ENCODE measurements at places on chromosomes 2 and 18.

DNA sequence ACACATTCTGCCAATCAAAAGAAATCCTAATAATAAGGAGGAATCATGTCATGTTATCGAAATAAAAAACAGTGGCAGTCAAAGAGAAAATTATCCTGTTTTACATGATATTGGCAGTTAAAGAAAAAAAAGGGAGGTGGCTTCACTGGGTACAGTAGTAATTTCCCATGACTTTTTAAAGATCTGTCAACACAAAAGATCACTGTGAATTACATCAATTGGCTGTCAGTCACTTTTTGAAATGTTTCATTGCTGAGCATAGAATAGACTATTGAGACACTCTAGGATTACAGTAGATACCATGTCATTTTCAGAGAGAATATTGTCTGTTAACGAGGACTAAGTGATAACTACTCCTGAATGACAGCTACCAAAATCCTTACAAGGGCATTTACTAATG lies 335.7 kb upstream of the CYP26B1 start:
- no peak for DNase-seq

DNA sequence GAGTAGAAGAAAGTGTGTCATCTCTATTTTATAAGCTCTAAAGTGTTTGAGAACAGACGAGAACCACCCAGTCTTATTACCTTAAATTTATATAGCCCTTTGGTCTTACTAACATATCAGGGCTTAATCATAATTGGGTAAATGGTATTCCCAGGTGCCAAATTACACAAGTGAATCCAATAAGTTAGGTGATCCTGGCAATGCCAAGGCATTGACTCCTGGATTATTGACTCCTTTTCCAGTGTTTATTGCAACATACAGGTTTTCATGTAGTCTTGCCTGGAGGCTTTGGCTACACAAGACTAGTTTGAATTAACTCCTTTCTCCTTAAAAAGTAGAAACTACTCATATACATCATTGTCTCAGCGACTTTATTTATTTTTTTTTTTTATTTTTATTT lies 59.7 kb upstream of the MAPRE2 start:
- no peak for DNase-seq

DNA sequence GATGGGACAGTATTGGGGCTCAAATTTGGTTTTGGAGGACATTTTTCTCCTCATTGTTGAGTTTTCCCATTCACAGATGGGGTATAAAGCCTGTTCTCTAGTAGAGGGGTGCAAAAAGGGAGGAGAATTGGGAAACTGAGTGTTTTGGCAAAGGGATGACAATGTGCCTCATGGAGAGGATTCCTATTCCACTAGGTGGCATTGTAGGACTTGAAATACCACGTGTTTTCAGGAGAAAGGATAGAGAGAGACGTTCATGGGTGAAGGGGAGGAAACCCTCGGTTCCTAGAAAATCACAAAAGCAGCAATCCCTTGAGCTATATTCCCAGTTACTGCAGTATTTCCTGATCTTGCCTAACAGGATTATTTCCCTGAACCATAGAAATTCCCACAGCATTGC lies 113.7 kb upstream of the SRD5A2 start:
- DNase-seq, result peak; percentile 14

- DNase-seq, result no peak
Measured at GRCh38 chr2:29066271-29066860, 8.0 kb downstream of the PCARE start.

GRCh38 chr18:69935319-69936190 lies 12.1 kb downstream of the CD226 start:
- no peak for DNase-seq

- no peak for DNase-seq
Measured at GRCh38 chr2:44560941-44561340, 199.2 kb downstream of the CAMKMT start.

- DNase-seq, result no peak
Measured at GRCh38 chr18:61714421-61714820, 178.4 kb downstream of the RNF152 start.

DNA sequence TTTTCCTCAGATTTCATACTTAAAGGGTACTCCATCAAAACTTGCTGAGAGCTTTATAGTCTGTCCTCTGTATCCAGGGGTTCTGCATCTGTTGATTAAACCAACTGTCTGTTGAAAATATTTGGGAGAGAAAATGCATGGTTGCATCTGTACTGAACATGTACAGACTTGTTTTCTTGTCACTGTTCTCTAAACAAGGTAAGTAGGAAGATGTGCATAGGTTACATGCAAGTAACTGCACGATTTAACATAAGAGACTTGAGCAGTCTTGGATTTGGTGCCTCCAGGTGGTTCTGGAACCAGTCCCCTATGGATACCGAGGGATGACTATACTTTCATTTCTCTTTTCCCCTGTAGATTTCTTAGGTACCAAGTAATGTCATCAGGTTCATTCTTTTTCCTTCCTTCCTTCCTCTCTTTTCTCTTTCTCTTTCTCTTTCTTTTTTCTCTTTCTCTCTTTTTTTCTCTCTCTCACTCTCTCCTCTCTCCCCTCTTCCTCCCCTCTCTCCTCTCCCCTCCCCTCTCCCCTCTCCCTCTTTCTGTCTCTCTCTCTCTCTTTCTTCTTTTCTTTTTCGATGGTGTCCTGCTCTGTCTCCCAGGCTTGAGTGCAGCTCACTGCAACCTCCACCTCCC lies 23.2 kb downstream of the ADNP2 start:
- DNase-seq, result no peak

DNA sequence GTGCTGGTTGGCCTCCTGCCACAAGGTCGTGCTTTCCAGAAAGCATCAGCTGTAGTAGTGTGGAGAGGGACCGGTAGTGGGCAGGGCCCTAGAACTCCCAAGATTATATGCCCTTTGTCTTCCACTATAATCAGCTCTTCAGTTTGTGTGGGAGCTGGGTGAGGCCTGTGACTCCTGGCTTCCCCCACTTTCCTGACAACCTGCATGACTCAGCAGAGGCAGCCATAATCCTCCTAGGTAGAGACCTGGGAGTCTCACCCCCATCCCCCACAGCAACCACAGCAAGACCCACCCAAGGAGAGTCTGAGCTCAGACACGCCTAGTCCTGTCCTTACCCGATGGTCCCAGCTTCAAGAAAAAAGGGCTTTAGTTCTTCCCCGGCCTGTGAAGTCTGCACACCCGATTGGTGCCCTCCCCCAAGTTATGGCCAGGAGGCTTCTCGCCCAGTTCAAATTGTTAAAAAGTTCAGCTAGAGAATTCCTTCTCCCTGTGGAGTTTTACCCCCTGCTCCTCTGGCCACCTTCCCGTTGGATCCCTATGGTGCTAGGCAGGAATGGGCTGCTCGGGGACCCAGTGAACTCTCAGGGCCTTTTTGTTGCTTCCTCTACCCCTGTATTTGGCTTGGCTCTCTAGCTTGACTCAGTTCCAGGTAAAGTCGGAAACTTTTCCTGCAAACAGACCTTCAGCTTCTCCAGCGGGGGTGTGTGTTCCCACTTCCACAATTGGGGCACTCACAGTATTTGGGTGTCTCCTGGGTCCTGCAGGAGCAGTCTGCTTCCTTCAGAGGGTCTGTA lies 57.8 kb upstream of the FAM237A start:
- no peak for DNase-seq

GRCh38 chr2:19899985-19900930 lies 1.5 kb downstream of the TTC32 start:
- DNase-seq, result no peak

DNA sequence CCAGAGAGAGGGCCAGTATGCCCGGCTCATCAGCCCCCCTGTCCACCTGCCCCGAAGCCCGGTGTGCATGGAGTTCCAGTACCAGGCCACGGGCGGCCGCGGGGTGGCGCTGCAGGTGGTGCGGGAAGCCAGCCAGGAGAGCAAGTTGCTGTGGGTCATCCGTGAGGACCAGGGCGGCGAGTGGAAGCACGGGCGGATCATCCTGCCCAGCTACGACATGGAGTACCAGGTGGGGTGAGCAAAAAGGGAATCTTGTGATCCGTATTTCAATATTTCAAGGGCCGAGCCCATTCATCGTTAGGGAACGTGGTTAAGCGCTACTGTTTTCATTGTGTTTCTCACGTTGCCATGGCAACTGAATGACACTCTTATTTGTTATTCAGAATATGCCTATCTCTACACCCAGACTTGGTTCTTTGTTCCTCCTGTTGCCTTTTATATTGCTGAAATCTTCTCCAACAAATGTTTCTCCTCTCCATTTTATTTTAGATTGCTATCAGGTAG lies 81.5 kb downstream of the NRP2 start:
- DNase-seq, result peak; percentile 88

- no peak for DNase-seq
Measured at GRCh38 chr18:36153203-36153602, 23.5 kb downstream of the ELP2 start.

Data from iPS-NIHi11 (cell line).